CD4-positive, alpha-beta memory T cell (primary cell): ENCODE measurements at places on chromosomes 6 and 20. TPM values are rescaled to one million over a fixed set of nuclear protein-coding genes. Genes with fewer than 3 reads are reported as not detected.

DNA sequence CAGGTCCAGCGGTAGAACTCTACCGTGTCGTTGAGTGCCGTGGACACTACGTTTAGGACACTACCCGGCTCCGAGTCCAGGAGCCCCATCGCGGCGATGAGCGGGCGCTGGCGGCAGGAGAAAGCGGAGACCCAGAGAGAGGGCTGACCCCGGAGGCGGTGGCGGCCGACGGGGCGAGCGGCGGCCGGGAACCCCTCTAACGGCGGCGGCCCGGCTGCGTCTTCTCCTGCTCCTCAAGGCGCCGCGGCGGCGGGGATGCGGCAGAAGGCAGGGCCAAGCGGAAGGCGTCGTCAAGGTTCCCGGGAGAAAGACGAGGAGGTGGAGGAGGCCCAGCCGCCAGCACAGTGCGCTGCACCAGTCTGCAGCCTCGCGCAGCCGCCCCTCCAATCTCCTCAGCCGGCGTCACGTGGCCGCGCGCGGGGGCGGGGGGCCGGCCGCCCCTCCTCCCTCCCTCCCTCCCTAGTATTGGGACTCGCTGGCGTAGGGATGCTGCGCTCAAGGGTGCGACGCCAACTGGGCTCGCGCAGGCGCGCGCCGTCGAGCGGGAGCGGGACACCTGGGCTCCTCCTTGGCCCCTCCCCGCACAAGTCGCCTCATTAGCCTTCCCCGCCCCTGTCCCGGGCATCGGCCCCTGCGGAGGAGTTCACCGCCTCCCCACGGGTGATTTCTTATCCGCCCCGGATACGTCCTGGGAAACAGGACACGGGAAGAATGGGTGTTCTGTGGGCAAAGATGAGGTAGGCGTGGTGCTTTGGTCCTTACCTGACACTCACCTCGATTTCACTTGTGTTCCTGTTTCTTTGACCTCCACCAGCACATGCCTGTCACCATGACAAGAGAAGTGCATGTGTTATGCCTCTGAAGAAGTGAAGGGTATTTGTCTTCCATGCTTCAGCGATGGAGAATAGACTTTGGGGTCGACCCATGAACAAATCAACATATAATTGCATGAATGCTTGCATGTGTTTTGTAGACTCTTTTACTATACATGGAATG lies at the start of gene ELOVL4:
TSS of gene ELOVL4 (minus strand) at position 363 of the 996 bp plus-strand sequence. CDS start at position 89, 274 bp downstream.
- DNase-seq = peak; percentile 44

DNA sequence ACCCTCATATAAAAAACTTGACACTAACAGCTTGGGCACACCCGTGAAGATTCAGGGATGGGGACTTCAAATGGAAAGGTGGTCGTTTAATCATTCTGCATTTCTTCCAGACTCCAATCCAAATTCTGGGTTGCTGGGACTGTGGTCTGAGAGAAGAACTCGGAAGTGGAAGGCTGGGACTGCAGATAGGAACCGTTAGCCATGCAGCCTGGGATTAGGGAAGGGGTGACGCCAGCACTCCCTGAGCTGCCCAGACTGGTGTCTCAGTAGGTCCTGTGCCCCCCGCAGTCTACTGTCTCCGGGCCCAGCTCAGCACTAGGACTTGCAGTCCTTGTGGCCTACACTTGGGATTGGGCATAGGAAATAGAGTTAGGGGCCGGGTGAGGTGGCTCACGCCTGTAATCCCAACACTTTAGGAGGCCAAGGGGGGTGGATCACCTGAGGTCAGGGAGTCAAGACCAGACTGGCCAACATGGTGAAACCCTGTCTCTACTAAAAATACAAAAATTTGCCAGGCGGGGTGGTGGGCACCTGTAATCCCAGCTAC lies 511 bp upstream of the CLIC1 start:
- DNase-seq = no peak

The CD24 gene
- total RNA-seq = not detected

DNA sequence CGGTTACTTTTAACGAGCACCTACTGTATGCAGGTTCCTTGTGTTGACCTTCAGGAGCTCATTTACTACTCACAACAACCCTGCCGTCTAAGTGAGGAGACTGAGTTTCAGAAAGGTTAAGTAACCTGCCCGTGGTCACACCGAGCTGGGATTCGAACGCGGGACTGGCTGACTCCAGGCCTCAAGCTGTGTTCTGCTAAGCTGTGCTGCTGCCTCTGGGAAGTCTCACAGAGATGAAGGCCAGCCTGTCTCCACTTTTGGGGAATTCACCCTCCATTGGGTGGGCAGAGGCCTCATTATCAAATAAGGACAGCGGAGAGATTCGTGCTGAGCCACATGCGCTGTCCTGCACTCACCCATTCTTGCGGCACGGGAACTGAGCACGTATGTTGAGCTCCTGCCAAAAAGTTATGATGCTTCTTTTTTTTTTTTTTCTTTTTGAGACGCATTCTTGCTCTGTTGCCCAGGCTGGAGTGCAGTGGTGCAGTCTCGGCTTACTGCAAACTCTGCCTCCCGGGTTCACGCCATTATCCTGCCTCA lies 25.9 kb upstream of the MYT1 start:
- no peak for DNase-seq

The GSTA4 gene
- not detected for total RNA-seq

- DNase-seq = no peak
Measured at GRCh38 chr6:34242252-34243130, 5.8 kb downstream of the HMGA1 start.

GRCh38 chr6:134982161-134982560 lies 32.3 kb upstream of the ALDH8A1 start:
- DNase-seq = no peak

The SIRPA gene
- total RNA-seq = 2.4 TPM

The TNFRSF6B gene
- total RNA-seq = not detected

GRCh38 chr6:20978151-20978614 lies 443.9 kb downstream of the CDKAL1 start:
- no peak for DNase-seq

The CFB gene
- total RNA-seq = not detected

GRCh38 chr6:146997062-146997461 lies 207.2 kb upstream of the STXBP5 start:
- DNase-seq = no peak

The OR2H1 gene
- not detected for total RNA-seq

GRCh38 chr6:10382728-10383330 lies 32.0 kb downstream of the TFAP2A start:
- no peak for DNase-seq

- DNase-seq = no peak
Measured at GRCh38 chr20:23349338-23350195, 1.0 kb upstream of the NXT1 start.

The JAG1 gene
- total RNA-seq = 0.61 TPM

The TAGAP gene
- 161 TPM for total RNA-seq

GRCh38 chr6:15444881-15445280 lies 199.0 kb downstream of the JARID2 start:
- no peak for DNase-seq

DNA sequence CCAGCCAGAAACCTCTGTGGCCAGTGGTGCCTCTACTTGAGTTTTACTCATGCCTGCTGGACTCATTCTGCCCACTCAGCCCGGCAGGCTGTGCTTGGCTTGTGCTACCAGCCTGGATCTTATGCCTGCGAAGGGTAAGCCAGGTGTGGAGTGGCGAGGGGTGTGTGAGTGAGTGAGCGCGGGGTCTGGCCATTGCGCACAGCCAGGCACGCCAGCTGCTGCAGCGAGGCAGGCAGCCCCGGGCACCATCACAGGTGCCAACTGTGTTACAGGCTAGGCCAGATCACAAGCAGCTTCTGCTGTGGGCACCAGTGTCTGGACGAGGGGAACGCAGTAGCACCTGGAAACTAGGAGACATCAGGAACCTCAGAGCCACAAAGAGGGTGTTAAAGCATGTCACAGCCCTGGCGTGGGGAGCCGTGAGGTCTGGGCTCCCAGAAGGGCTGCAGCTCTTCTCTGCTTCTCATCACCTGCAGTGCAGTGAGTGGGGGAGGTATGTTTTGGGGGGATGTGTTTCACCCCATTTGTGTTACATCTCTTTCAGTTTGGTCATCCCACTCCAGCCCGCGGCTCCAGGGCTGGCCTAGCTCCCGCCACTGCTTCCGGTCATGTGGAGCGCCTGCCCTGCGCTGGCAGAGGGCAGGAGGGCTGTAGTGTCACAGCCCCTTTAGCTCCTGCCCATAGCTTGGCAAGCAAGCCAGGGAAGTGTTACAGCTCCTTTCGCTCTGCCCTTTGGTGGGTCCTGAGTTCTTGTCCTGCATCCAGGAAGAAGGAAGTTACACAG lies 379.7 kb upstream of the IMPG1 start:
- DNase-seq = no peak

- no peak for DNase-seq
Measured at GRCh38 chr20:21682521-21682954, 22.9 kb upstream of the PAX1 start.

DNA sequence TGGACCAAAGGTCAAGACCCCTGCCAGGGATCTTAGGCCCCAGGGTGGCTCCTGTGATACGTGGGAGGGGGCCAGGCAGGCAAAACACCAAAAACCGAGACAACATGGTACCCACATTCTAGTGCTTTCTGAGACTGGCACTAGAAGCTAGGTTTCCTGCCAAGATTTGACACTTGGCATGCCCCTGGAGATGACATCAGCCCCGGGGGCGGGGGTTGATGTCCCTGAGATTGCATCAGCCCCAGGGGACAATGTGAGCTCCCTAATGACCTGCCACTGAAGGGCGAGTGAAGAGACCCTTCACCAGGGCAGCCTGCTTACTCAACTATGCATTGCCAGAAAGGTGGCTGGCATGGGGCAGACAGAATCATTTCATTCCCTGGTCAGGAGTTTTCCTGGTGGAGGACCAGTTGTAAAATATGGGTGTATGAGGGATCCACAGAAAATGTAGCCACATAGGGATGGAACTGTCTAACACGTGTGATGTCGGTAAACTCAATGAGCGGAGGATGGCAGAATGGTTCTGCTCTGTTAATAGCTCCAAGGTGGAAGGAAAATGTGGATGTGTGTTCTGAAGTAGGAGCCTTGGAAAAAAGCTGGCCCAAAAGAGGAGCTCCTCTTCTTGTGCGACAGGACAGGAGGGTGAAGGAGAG lies 219.7 kb downstream of the UNC5CL start:
- no peak for DNase-seq

GRCh38 chr6:46954837-46955451 lies 33.2 kb upstream of the ADGRF5 start:
- no peak for DNase-seq

The PARD6B gene
- 10.9 TPM for total RNA-seq

The PHACTR1 gene
- 0.44 TPM for total RNA-seq

- no peak for DNase-seq
Measured at GRCh38 chr6:121187833-121188200, 146.5 kb downstream of the TBC1D32 start.

The CLPSL2 gene
- not detected for total RNA-seq

DNA sequence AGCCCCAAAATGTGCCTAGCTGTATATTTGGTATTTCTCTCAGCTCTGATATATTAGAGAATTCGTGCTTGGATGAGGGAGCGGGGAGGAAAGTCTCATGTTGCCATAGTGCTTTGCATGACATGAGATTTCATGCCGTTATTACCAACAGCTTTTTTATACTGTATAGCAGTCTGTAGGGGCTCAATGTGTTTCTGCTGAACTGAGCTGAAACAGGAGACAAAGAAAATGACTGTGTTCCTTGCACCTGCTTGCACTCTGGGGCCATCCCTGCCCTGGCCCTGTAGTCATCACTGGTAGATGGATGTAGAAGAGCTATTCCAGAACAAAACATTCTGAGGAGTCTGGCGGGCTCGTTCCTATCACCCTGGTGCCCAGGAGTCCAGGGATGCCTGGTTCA lies 128.0 kb upstream of the SASH1 start:
- DNase-seq = no peak

DNA sequence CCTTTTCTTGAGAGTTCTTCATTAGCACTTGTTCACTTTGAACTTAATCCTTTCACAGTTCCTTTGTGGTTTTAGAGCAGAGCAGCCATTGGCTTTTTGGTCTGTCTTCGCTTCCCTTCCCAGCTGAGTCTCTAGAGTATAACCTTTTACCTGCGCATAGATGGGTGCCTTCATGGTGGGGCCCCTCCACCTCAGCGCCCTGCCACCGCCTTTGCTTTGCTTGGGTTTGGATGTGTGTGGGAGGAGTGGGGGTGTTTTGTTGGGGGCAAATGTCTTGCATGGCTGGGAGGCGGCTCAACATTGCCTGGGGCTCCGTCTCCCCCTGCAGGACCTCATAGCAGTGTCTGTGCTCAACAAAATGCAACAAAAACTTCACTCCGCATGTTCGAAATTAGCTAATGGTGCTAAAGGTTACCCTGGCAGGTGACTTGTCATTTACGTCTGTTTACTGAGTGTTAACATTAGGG lies 11.9 kb downstream of the PYGB start:
- DNase-seq = no peak

DNA sequence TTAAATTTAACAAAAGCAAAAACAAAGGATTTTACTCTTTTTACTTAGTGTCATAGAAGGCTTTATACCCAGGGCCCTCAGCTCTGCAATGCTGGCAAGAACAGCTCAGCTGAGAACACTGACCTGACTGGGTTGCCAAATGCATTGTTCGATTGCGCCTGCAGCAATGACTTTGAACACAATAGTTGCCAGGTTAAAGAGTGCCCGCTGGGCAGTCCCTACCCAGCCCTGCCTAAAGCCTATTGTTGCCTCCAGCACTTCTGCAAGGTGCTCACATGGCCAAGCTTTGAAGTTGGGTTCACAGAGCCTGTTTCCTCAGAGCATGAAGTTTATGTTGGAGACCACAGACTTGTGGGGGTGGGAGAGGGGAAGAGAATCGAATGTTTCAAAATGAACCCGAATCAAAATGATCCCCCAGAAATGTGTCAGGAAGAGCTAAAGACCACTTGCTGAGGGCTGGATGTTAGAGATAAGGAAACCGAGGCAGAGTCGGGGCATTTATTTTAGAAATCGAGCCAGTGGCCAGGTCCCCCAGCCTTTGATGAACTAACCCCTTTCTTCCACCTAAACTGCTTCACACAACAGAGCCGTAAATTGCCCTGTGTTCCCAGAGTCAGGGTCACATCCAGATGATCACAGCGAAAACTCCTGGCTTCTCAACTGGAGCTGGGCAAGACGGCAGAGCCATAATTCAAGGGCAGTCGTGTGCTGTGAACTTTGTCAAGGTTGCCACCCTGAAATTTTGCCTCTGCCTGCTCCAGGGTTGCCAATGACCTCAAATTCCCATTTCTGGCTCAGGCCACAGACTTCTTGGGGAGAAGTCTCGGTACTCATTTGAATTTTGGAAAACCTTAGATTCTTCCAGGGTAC lies 55.0 kb downstream of the FOXA2 start:
- DNase-seq = no peak

The TMEM30A gene
- total RNA-seq = 73.6 TPM

GRCh38 chr6:26426691-26427450 lies 13.4 kb upstream of the BTN3A3 start:
- no peak for DNase-seq

The SULF2 gene
- total RNA-seq = 1.3 TPM

DNA sequence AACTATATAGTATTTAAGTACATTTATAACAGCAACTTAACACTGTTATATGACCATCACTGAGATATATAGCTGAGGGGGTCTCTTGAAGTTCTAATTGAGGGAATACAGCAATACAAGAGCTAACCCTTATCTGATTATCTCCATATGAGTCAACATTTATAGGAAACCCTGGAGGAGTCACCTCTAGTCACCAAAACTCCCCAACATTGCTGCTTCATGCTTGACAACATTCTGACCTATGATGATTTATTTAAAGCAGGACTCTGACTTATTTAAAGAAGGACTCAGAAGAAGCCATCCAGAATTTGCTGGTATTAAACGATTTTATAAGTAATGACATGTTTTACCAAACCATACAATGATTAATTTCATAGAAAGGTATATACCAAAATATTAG lies 182.6 kb upstream of the NOX3 start:
- no peak for DNase-seq

The TFAP2C gene
- total RNA-seq = not detected

- DNase-seq = peak; percentile 67
Measured at GRCh38 chr6:44002593-44003344, 124.5 kb downstream of the MRPL14 start.

GRCh38 chr6:146056506-146056905 lies 27.6 kb downstream of the GRM1 start:
- DNase-seq = no peak
